Left renal cortex interstitium (tissue), 4 donors: ENCODE measurements at places on chromosomes 3 and 15. TPM values are rescaled to one million over a fixed set of nuclear protein-coding genes. Genes with fewer than 3 reads are reported as not detected.

DNA sequence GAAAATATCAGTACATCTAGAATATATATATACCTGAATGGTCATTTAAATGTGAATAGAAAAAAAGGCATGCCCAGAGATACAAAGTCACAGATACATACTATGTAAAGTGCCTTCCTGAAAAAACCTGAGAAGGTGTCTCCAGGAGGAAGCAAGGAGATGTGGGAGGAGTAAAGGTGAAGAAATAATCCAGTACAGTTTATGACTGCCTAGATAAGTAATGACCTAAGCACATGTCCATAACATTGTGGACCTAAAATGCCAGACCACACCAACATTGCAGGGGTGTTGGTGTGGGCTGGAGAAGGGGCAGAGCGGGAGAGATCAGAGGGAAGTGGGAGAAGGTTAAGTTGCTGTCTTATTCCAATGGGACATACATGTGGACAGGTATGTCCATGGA, 226.9 kb downstream of the ZNF621 start:
- DNase-seq: no peak

DNA sequence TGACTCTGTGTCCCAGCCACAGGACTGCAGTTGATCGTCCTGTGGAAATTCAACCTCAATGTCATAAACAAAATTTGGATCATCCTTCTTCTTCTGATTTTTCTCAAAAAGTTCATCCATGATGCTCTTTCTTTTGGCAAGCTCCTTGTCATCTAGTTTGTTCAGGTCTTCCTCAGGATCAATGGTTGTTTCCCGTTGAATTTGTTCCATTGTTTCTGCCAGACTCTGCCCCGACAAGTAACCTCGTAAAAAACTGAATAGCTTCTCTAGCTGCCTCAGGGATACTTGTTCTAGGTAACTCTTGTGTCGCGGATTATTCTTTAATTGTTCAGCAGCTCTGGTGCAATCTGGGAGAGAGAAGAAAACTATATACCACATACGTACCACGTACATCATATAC, 4.5 kb downstream of the CEP19 start:
- DNase-seq: no peak

DNA sequence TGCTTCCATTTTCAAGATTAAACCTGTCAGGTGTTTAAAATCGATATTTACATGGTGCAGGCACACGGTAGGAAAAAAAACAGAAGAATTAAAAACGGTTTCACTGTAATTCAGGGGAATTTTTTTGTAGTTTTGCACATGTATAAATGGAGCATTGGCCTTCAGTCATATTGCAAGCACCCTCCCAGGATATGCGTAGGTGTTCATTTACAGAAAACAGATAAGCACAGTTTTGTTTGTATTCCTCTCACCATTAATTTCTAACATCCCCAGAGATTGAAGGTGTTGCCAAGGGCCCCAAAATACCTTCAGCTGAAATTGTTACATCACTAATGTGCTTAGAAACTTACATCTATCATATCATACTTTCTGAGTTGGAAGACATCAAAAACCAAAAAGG, 427.1 kb upstream of the NR2F2 start:
- DNase-seq: no peak

- no peak for DNase-seq
These were observed 20.9 kb downstream of the SPPL2A start for GRCh38 chr15:50744601-50745000.

DNA sequence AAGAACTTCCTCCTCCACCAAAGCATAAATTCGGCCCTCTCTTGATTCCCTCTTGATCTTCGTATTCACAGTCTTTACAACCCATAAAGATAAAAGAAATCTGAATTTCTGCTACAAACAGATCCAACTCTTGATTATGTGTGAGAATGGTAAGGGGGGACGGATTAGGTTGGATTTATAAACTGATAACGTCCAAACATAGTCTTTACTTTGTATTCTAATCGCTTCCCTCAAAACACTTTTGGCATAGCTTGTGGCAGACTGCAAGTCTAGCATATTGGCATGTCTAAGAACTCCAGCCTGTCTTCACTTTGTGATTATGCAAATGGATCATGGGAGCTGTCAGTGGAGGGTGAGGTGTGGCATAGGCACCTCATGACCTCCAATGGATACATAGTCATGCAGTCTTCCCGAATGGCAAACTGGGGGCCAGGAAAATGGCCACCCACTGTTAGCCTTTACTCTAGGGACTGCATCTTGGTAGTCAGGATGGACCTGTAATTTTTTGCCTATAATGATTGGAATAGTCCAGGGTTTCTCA, 24.3 kb upstream of the GPR171 start:
- DNase-seq: no peak

GRCh38 chr3:95272781-95273180, 1209.9 kb downstream of the NSUN3 start:
- no peak for DNase-seq

DNA sequence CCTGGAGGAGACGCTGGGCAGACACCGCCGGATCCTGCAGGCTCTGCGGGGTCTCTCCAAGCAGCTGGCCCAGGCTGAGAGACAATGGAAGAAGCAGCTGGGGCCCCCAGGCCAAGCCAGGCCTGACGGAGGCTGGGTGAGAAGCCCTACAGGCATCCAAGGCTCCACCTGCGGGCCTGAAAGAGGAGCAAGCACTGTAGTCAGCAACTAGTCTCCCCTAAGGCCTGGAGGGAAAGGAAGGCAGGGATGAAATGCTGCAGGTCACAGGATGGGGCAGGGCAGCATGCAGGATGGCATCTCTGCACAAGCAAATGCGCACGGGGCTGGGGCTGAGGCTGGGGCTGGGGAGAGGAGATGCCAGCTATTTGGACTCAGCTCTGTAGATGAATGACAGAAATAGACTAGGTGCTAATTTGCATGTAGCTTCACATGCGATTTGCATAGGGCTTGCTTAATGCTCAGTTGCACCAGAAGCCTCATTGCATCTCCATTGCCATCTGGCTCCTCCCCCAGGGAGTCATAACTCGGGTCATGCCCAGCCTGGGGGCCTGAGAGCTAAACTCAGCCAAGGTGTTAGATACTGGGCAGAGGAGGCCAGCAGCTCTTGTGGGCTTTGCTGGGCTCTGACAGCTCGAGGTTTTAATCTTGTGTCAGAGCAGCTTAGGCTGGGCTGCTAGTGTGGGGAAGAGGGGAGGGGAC, 5.2 kb upstream of the CPLX3 start:
- no peak for DNase-seq

DNA sequence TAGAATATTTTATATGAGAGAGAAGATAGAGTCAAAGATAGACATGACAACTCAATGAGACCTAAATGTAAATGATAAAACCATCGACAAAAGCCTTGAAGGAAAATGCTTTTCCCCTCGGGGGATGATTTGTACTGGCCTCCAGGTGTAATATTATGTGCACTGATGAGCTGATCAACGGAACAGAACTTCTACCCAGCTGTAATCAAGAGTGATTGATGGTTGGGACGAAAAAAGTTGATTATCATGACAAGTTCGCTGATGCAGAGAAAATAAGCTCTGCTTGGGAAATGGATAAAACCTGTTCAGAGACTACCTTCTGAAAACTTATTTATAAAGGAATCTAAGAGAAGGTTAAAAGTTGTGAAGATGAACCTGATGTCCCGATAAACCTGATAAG, 210.7 kb downstream of the ZNF385D start:
- DNase-seq: no peak

- DNase-seq: peak; percentile 39
These were observed 70.7 kb downstream of the TOP2B start for GRCh38 chr3:25594007-25594502.

Gene TIGIT
- polyA plus RNA-seq: not detected
